Keratinocyte (primary cell): ENCODE measurements at places on chromosomes 13 and 19.
A peak's percentile ranks its signal among the peaks of the same experiment; 100 is the strongest.

- DNase-seq, result no peak
Measured at GRCh38 chr13:105997581-105998550, 537.6 kb downstream of the EFNB2 start.

DNA sequence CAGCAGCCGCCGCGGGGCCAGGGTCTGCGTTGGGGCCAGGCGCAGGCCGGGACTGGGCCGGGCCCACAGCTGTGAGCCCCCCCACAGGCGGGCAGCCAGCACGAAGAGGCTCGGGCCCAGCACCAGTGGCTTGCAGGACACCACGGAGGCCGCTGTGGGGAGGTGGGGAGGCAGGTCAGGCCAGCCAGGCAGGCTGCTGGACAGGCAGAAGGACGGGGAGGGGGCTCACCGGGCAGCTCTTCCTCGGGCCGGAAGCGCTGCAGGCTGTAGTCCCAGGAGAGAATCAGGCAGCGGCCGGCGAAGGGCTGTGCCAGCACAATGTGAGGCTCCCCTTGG, 8.3 kb downstream of the LGI4 start:
- DNase-seq, result no peak

GRCh38 chr13:95579303-95579702, 26.8 kb downstream of the CLDN10 start:
- DNase-seq, result no peak

GRCh38 chr19:6728346-6728745, 7.9 kb upstream of the C3 start:
- DNase-seq, result no peak

DNA sequence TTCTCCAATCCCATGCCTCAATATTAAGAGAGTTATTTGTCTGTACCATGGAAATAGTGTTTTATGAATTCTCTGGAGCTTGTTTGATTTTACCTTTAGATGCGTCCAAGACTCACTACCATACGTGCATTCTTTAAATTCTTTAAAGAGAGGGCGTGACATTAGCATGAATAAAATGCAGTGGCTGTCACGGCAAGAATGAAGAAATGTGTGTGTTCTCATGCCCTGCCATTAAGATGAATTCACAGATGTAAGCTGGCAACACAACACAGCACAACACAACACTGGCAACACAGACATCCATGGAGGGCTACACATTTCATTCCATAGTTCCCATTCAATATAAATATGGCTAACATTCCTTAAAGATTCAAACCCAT, 213.4 kb downstream of the ENOX1 start:
- DNase-seq, result no peak

- no peak for DNase-seq
Measured at GRCh38 chr13:96779691-96780090, 214.6 kb downstream of the OXGR1 start.

GRCh38 chr13:114152831-114153371, 20.5 kb upstream of the RASA3 start:
- DNase-seq, result no peak

GRCh38 chr13:44374348-44374712, 706 bp downstream of the SERP2 start:
- DNase-seq, result no peak

- no peak for DNase-seq
Measured at GRCh38 chr19:40521276-40521675, 54.5 kb downstream of the SPTBN4 start.

DNA sequence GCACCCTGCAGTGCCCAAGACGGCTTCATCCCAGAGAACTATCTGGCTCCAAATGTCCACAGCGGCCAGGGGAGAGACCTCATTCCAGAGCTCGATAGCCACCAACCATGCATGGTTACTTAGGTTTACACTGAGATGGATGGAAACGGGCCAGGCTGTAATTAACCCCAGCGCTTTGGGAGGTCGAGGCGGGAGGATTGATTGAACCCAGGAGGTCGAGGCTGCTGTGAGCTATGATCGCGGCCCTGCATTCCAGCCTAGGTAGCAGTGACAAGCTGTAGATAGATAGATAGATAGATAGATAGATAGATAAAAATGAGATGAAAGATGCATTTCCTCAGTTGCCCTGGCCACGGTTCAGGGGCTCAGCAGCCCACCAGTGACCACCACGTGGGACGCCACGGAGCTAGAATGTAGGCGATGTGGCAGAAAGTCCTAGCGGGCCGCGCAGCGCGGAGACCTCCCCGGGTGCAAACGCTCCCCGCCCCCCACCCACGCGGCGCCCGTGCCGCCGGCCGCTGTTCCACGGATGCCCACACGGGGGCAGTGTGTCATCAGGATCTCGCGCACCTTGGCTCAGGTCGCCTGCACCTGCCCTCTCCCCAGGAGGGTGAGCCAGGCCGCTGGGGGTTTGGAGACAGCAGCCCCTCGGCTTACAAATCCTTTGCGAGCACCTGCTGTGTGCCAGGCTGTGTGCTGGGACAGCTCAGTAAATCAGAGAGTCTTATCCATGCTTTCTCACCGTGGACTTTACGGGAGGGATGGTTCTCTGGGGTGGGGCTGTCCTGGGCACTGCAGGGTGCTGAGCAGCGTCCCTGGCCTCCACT, 13.5 kb upstream of the TLE5 start:
- DNase-seq, result no peak

DNA sequence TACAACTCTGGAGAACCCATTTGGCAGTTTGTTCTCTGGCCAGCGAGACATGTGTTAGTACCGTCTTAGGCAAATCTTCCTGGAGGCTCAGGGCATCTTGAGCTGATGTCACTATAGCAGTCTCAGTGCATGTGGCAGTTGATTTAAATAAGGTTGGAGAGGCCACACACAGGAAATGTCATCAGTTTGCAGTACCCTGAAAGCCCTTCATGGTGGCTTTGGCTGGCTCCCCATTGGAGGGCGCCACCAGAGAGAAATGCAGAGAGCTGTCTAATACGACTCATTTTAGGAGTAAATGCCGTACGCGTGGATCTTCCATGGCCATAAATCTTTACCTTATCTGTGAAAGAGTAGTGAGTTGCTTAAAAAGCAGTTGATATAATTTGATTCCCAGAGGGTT, 163.1 kb downstream of the STK24 start:
- no peak for DNase-seq

GRCh38 chr13:83731113-83731512, 151.2 kb downstream of the SLITRK1 start:
- no peak for DNase-seq

DNA sequence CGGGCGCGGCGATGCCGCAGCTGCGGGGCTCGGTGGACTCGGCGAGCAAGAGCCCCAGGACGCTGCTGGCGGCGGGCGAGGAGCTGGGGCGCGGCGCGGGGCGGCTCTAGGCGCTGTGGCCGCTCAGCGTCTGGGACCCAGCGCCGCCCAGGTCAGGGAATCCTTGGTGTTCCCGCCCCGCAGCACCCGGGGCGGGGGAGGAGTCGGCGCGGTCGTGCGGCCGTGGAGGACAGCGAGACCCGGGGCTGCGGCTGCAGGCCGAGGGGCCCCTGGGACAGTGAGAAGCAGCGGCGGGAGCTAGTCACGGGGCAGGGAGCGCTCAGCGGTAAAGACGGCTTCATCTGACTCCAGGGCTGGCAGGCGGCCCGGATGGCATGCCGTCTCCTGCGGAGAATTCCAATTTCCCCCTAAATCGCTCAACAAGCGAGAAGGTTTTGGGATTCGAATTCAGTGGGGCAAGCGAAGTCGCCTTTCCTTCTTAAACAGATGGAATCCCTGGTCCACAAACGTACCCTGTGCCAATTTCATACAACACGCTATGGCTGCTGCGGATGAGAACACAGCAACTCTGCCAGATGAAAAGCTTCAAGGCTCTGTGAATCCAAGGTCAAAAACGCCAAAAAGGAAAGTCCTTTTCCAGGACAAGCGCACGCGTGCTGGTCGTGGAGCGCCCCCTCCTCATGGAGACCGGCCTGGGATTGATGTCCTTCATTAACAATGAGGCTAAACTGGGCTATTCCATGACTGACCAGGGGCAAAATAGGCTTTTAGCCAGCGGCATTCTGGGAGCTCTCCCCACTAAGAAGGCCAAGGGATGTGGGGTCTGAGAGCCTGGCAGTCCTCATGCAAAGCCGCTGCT, 4.2 kb upstream of the ZSCAN4 start:
- DNase-seq, result no peak

DNA sequence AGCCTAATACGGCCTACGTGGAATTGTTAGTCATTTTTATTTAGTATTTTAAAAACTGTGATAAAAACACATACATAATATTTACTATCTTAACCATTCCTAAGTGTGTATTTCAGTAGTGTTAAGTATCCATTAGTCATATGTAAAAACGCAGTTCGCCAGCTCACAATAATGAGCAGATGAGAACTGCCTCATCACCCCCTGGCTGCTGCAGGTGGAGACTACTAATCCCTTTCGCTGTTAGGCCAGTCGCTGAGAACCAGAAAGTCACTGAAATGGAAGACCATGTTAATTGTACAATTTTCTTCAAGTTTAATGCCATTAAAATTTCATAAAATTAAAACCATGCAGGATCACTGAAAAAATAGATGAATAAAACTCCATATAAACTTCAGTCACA, 1.6 kb downstream of the ESD start:
- DNase-seq, result no peak

DNA sequence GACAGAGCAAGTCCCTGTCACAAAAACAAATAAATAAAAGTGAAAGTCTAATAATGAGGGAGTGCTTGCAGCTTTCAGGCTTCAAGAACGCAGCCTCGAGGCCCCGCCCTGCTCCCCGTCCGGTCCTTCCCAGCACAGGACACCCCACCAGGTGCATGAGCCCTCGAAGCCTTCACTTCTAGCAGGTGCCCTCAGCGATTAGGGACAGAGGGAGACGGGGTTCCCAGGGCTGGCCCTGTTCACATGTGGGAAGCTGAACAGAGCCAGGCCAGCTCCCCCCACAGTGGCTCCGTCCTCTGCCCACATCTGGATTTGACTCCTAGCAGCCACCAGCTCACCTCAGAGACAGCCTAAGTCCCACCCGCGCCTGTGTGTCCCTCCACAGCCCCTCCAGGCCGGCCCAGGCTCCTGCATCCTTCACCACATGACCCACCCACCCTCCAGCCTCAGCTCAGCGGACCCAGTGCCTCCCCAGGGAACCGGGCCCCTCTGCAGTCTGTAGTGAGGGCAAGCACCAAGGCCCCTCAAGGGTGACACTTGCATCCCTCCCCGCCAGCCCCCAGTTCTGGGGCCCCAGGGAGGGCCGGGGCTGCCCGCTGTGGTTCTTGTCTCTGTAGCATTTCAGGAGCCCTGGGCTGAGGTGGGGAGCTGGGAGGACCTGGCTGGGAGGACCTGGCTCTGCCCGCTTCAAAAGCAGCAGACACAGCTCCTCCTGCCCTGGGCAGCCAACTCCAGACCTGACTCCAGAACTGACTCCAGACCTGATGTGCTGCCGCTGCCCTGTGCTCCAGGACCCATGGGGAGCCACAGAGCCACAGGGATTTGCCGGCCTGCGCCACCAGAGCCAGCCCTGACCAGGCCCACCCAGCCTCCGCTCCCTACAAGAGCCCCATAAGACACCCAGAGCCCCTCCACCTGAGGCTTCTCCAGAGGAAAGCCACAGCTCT, 27.2 kb downstream of the GPX4 start:
- DNase-seq, result no peak

DNA sequence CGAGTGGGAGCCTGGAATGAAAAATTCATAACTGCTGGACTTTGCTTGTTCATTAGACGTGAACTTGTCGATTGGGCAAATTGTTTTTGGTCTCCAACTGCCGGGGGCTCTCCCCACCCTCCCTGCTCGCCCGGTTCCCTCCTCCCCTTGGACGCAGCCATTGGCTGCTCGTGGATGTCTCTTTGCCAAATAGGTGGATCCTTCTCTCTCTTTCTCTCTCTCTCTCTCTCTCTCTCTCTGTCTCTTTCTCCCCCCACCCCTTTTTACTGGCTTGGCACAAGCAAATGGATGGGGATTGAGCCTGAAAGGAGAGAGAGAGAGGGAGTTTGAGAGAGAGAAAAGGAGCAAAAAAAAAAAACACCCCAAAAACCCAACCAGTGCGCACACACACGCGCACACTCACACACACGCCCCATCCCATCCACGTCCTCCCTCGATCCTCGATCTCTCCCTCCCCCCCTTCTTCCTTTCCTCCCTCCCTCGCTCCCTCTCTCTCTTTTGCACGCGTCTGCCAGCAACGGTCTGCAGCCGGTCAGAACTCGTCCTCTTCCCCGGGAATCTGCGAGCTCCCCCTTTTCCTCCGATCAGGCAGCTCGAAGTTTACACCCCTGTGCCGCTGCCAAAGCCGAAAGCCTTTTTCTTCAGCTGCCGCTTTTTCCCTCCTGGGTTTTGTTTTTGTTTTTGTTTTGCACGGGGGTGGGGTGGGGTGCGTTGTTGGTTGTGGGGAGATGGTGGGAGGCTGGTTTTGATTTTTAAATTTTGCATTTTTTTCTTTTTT, 27.8 kb downstream of the NFIX start:
- peak; percentile 77 for DNase-seq

DNA sequence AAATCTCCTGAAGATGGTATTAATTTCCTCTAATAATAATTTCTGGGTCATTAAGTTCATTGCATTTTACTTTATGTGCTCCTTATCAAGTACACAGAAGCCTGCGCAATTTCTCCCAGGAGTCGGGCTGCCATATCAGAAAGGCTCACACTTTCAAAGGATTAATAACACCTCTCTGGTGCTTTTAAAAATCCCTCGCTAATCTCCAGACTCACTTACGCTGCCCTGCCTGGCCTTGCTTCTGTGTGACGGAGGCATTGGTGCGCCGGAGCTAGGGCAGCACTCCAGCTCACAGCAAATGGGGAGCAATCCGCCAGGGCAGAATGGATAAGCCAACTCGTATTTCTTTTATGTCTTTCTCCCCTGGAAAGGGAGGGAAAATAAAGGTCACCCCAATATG, 300.8 kb downstream of the EFNB2 start:
- DNase-seq, result no peak

- no peak for DNase-seq
Measured at GRCh38 chr19:3178377-3178972, at the start of gene S1PR4. S1PR4 (plus strand) TSS chr19:3178769; CDS start chr19:3178793, 24 bp downstream.

GRCh38 chr13:44470638-44471562, 97.3 kb downstream of the SERP2 start:
- DNase-seq, result no peak

DNA sequence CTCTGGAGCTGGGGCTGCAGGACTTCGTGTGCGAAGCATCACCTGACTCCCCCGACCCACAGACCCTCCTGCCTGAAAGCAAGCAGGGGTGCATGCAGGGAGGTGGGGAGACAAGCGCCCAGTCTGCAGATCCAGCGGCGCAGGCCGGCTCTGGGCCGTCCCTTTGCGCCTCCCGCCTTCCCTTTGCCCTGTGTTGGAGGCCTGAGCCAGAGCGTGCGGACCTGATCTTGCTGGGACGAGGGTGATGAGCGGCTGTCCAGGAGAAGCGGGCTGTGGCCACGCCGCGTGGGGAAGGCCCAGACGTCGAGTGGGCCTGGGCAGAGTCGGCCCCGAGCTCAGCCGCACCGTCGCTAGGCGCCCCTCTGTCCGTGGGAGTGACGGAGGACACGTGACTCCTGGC, 5.3 kb upstream of the GRTP1 start:
- DNase-seq, result no peak

GRCh38 chr13:38577048-38577447, 109.8 kb upstream of the FREM2 start:
- no peak for DNase-seq

GRCh38 chr19:11461453-11461852, 19.4 kb downstream of the ELAVL3 start:
- DNase-seq, result no peak

- DNase-seq, result no peak
Measured at GRCh38 chr19:6676288-6676687, 6.3 kb upstream of the TNFSF14 start.

GRCh38 chr13:102856557-102856956, 10.7 kb downstream of the ERCC5 start:
- DNase-seq, result no peak
